ENCODE measurements at places on chromosomes 7 and 10. TPM values are rescaled to one million over a fixed set of nuclear protein-coding genes. Genes with fewer than 3 reads are reported as not detected.

DNA sequence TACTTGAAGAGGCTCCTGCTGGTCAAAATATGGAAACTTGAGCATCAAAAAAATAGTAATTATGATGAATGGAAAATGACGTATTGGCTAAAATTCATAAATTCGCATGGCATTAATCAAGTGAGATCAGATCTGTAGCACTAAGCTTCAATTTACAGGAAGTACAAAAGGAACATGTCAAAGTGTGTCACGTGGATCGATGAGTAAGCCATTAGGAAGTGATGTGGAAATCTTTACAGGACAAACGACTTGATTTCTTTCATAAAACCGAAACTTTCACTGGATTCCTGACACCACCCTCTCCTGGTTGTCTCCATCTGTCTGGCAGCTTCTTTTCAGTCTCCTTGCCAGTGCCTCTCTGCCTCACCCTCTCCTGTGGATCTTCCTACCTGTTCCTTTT, 25.8 kb downstream of the AKR1C8 start:
- no peak for DNase-seq

GRCh38 chr10:132058793-132059759, 6.7 kb upstream of the JAKMIP3 start:
- no peak for DNase-seq

GRCh38 chr7:33645104-33645503, 260.2 kb upstream of the BMPER start:
- no peak for DNase-seq

DNA sequence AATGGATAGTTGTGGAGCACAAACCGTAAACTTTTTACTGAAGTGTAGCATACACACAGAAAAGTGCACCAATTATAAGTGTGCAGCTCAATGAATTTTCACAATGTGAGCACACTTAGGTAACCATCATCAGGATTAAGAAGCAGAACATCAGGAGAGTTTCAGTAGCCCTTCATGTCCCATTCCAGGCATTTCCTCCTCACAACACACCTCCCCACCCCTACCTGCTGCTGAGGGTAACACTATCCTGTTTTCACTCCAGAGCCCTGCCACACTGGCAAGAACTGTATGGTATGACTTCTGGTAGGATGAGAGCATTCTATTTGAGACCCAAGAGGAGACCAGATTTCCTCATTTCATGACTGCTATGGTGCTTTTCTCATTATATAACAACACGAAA, 166.5 kb downstream of the PPP1R3A start:
- no peak for DNase-seq

GRCh38 chr10:3906511-3907111, 121.6 kb upstream of the KLF6 start:
- no peak for DNase-seq

DNA sequence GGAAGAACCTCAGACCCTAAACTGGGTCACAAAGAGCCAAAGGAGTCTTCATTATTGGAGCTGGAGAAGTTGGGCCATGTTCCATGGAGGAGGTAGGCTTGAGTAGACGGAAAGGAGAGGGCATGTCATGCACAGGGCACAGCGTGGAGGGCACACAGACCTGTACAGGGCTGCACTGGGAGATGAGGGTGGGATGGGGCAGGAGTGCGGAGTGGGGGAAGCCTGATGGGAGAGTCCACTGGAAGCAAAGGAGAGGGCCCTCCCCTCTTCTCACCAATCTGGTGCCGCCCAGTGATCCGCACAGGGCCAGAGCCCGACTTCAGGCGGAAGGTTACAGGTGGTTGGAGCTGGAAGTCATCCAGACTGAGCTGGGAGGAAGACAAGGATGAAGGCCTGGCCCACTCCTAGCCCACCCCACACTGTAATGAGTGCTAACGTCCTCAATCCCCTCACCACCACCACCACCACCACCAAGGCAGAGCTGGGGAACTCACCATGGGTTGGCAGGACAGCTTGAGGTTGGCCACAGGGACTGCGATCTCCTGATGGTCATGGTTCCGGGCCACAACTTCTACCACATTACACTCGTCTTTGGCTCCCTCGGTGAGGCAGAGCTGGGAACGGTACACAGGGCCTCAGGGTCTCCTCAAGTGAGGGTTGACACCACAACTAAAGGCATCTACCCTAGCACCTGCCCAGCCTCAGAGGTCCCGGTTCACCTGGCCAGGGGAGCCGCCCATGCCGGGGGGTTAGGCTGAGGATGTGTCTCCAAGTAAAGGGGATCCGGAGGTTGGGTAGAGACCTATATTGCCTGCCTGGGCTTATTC, 1.0 kb downstream of the NPM3 start:
- DNase-seq: no peak

Gene GPR85
- 0.17 TPM for total RNA-seq

All from suprapubic skin (tissue), 4 donors.